ENCODE measurements at places on chromosomes 6 and 20.

GRCh38 chr6:126804332-126805064, 314.0 kb upstream of the RSPO3 start:
- peak; percentile 89 for ATAC-seq

DNA sequence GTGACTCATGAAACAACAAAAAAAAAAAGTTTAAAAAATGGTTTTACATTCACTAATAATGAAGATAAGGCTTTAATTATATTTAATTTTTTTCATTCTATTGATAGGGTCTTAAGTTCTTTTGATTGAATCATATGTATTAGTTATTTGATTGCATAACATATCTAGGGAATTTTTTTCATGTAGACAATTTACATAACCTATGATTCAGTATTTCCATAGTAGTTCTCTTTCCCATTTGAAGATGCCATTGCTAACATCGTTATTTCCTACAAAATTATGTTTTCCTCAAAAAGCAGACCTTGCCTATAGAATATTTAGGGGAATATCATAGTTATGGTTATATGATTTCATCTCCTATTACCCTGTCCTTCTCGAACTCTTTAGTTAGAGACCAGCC, 463.4 kb downstream of the TFAP2B start:
- ATAC-seq, result no peak

DNA sequence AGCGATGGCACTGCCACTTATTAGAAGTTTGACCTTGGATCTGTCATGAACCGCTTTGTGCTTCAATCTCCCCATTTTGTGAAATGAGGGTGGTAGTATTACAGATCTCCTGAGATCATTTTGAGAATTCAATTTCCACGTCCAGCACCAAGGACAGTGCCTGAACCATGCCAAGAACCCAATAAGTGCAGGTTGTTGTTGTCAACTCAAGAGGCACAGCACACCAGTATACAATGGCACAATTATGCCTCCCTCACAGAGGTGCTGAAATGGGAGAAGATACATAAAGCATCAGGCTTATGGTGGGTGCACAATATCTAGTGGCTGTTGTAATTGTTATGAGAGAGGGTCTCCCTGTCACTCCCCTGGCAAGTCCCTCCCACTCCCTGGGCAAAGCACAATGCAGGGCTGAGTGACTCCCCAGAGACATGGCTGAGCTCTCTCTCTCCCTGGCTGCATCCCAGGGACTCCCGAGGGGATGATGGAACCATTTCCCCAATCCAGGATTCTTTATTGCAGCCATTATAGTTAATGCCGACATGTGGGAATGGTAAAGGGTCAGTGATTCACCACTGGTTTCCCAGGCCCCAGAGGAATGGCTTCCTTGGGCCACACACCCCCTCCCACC, 78.7 kb downstream of the CDH22 start:
- ATAC-seq, result no peak

- ATAC-seq, result no peak
Observed at GRCh38 chr6:90209527-90209926, 87.1 kb downstream of the BACH2 start.

GRCh38 chr20:33733654-33734576, 2.1 kb downstream of the ZNF341 start:
- ATAC-seq, result peak; percentile 62

GRCh38 chr6:12761376-12762115, 45.0 kb downstream of the PHACTR1 start:
- no peak for ATAC-seq

GRCh38 chr6:27767851-27768250, 144.3 kb downstream of the OR2B2 start:
- ATAC-seq, result no peak

- no peak for ATAC-seq
Observed at GRCh38 chr20:62780696-62781095, 15.6 kb upstream of the MRGBP start.

DNA sequence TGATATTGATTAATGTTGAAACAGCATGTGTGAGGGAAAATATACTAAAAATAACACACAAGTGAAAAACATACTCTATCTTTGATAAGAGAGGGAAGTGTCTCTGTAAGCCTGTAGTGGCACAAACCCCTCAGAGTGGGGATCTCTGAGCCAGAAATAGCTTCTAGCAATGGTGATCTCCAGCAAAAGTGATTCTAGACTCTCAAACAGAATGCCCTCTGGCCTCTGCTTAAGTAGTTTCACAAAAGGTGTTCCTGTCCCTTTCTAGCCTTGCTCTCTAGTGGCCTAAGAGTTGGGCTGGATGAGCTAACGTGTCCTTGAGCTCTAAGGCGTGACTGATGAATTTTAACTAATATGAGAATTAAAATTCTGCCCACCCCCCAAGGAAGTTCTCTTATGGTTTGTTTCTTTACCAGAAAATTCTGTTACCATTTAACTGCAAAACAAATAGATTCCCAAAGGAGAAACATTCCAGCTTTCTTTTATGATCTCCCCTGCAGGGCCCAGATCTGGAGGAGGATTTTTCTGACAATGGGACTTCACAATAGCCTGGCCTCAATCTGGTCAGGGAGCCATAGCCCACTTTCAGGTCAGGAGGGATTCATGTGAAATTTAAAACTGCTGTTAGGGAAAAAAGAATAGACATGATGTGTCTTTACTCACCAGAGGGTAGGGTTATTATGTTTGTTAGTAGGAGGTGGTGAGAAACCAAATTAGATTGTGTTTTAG, 182.5 kb upstream of the LAMP5 start:
- ATAC-seq, result no peak

DNA sequence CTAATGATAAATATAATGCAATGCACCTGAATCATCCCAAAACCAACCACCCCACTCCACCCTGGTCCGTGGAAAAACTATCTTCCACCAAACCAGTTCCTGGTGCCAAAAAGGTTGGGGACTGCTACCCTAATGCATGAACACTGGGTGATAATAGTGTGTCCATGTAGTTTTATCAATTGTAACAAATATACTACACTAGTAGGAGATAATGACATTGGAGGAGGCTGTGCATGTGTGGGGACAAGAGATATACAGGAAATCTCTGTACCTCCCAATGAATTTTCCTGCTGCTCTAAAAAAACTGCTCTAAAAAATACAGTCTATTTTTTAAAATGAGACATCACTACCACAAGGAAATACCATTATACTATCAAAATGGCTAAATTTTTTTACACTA, 20.5 kb downstream of the CEP85L start:
- no peak for ATAC-seq
